Stimulated activated CD4-positive, alpha-beta T cell treated with anti-CD3 and anti-CD28 coated beads, Interleukin-4, amount 100 ng/mL, for 48 hours (primary cell): ENCODE measurements at places on chromosomes 16 and 17.

- no peak for DNase-seq
Observed at GRCh38 chr17:74637265-74637664, 13.7 kb upstream of the CD300E start.

GRCh38 chr17:72397687-72398086 is 276.9 kb downstream of the SOX9 start:
- DNase-seq = no peak

DNA sequence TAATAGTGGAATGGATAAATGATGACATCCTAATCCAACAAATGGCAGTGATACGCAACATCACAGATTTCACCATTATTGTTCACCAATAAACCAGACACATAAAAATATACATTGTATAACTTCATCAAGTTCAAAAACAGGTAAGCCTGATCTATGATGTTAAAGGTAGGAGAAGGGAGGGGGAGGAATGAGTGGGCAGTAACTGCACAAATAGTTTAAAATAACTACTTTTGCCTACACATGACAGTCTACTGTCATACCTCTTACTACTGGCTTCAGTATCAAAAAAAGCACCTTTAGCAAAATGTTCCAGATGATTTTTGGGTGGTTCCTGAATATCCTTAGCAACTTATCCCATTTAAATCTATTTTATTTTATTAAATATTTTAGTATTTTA is 28.8 kb downstream of the CHCT1 start:
- no peak for DNase-seq

- no peak for DNase-seq
Observed at GRCh38 chr17:31401456-31402254, 10.2 kb downstream of the RAB11FIP4 start.

DNA sequence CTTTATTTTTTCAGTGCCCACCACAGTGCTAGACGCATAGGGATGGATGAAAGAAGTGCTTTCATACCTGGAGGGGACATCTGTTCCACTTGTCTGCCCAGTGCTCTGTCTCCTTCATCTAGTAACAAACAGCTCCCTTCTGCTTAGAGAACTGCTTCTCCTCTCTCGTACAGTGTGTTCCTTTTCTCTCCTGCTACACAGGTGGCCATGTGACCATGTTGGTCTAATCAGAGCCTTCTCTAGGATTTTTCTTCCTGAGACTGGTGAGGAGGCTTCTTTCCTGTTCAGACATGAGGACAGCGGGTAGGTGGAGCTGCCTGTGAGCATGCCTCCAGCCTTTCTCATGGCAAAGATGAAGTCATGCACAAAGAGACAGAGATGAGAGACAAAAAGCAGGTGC is 182.7 kb downstream of the TMEM132E start:
- DNase-seq = no peak

DNA sequence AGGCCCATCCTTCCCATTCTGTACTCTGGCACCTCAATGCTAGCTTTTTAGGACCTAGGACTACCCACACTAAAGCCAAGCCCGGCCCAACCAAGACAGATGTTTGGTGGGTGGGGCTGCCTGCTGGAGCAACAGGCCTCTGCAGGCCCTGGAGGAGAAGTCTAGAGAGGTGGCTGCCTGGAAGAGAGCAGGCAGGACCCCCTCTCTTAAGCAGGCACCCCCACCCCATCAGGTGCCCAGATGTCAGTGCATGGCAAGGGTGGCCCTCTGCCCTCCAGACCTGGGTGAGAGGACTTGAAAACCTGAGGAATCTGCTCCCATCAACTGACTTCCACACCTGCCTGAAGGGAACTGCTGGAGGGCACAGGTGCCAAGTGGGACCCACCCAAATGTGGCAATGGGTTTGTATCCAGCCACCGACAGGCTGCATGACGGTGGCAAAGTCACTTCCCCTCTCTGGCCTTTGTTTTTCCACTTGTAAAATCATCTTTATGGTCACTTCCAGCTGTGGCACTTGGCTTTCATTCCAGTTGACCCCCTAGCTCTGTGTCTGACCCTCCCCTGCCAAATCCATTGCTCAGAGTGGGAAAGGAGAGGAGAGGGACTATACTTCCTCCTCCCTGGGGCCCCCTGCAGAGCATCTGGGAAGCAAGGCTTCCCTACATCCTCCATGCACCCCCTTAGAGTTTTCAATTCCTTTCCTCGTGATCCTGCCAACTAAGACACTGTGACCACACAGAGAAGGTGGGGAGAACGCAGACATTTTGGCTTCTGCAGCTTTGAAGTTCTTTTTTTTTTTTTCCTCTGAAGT is 1.7 kb upstream of the STAT5A start:
- DNase-seq = no peak
